Astrocyte (in vitro differentiated cells and primary cell): ENCODE measurements at places on chromosomes 12 and 14. TPM values are rescaled to one million over a fixed set of nuclear protein-coding genes. Genes with fewer than 3 reads are reported as not detected.

DNA sequence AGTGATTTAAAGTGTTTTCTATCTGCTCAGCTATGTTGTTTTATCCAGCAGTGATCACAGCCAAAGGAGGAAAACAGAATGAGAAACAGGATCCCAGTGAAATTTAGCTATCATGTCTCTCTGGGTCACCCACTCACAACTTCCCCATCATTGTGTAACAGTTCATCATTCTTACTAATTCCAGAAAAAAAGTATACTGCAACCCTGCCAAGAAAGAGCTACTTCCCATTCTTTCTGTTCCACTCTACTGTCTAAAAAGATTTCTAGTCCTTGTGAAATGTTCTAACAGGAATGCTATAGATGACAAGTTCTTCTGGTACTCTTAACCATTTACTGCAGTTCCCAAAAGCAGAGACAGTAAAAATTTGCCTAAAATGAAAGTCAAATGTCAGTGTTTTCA lies 39.2 kb upstream of the CD163 start:
- DNase-seq = no peak

GRCh38 chr14:100275214-100275613 lies 31.0 kb downstream of the SLC25A29 start:
- no peak for DNase-seq

- DNase-seq = no peak
These were observed 87.2 kb upstream of the CDKN3 start for GRCh38 chr14:54309615-54310014.

The PROX2 gene
- total RNA-seq = not detected in 2 replicates

DNA sequence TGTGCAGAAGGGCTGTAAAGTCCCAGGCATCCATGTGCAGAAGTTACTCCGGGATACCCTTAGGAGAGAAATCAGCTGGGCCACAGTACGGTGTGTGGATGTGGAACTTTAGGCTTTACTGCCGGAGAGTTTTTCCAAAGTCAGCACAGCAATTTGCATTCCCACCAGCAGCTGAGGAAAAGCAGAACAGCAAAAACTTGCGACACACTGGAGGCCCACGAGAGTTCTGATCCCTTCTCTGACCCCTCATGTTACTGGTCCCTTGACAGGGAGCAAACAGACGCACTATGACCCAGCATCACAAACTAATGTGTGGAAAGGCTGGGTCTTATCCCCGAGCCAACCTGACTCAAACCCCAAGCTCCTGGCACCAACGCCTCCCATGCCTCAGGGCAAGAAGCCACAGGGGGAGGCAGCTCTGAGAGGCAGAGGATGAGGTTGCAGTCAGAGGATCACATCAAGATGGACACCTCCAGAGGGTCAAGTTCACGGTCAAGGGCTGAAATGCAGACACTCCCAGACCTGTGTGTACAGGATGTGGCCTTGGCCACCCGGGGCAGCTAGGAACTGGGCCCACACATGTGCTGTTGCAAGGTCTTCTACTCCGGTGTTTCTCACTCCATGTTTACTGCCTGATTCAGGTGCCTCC lies 38.6 kb downstream of the CCDC88C start:
- no peak for DNase-seq

The TAS2R7 gene
- total RNA-seq = not detected in 2 replicates

The JKAMP gene
- 68.8 and 74.6 TPM in 2 replicates for total RNA-seq

- DNase-seq = peak; percentile 14
These were observed 7.6 kb upstream of the BRMS1L start for GRCh38 chr14:35818346-35819115.

- no peak for DNase-seq
These were observed 14.4 kb upstream of the FIGNL2 start for GRCh38 chr12:51862947-51863346.

GRCh38 chr12:40142001-40142744 lies 36.3 kb upstream of the SLC2A13 start:
- no peak for DNase-seq

The KIF26A gene
- total RNA-seq = 1.4 TPM in 2 replicates

The CLBA1 gene
- total RNA-seq = 6.3 and 7.2 TPM in 2 replicates

The DAAM1 gene
- total RNA-seq = 38.0 and 44.8 TPM in 2 replicates

GRCh38 chr14:32382704-32383103 lies 53.6 kb downstream of the AKAP6 start:
- DNase-seq = no peak

- DNase-seq = no peak
These were observed 21.1 kb downstream of the PLEKHG3 start for GRCh38 chr14:64725261-64725815.

The NINJ2 gene
- not detected in 2 replicates for total RNA-seq

The DHRS2 gene
- total RNA-seq = 1.1 and 2.1 TPM in 2 replicates

DNA sequence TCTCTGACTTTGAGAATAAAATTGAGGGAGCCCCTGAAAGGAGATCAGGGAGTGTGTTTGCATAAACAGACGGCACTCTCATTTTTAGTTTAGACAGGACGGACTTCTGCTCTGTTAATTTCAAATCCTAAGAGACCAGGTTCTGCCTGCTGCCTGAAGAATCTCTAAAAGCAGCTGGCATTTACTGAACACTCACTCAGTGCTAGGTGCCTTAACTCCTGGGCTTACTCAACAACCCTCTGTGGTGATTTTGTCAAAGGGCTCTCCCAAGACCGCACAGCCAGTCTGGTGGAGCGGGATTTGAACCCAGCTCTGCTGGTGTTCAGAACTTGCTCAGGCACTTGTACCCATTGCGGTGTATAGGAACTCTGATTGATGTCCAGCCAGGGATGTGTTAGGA lies 2.2 kb downstream of the ORAI1 start:
- DNase-seq = no peak

DNA sequence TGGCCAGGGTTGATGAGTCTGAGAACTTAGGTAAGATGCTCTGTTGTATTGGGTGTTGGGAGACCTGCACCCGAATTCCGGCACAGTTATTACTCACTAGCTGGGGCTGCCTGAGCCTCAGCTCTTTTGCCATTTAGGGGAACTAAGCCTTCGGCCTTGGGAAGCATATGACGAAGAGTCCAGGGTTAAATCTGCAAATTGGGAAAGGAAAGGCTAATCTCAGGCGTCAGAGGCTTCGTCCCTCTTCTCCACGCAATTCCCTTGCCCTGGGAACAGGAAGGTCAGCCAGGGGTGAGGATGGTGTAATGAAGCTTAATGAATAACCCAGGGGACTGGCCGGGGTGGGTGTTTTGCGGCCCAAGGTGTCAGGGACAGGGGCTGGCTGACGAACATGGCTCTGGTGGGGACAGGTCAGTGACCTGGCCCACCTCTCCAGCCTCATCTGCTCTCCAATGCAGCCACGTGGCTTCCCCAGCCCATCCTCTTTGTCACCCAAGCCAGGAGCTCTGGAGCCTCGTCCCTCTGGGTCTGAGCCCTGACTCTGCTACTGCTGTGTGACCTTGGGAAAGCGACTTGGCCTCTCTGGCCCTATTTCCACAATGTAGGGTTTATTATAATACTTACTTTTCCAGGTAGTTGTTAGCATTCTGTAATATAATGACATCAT lies 3.8 kb upstream of the SDSL start:
- DNase-seq = no peak

DNA sequence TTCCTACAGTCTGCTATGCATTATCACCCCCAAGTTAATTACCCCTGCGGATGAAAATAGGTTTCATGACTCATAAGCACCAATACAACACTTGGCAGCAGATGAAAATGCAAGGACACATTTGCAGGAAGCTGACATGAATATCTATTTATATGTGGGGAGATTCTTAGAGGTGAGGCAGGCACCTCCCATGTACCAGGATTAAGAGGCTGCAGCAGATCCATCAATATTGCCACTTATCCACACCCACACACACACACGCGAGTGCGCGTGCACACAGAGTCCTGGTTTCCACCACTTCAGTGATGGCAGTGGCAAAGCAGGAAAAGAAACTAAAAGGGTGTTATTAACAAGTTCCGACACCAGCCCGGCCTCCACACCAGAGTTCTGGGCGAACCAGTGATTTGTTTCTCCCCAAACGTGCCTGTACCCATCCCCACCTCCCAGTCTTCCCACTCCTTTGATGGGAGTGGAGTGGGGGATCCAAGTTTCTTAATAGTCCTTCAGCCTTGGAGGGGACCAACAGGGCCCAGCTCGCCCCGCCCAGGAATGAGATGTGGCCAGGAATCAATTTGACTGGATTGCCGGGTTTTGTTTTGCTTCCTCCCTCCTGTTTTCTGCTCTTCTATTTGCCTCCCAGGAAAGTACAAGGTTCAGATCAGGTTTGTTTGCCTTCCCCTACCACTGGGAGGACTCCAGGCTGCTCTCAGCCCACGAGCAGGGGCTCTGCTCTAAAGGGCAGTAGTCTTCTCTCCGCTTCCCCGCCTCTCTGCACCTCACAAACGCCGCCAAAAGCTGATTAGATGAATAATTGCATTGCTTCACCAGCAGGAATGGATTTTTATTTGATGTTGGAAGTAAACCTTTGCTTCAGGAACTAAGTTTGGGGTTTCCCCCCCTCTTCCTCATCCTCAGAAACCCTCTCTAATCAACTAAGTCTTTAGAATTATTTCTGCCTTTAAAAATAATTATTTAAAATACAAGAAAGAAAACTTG lies 5.2 kb downstream of the IRF2BPL start:
- peak; percentile 64 for DNase-seq

DNA sequence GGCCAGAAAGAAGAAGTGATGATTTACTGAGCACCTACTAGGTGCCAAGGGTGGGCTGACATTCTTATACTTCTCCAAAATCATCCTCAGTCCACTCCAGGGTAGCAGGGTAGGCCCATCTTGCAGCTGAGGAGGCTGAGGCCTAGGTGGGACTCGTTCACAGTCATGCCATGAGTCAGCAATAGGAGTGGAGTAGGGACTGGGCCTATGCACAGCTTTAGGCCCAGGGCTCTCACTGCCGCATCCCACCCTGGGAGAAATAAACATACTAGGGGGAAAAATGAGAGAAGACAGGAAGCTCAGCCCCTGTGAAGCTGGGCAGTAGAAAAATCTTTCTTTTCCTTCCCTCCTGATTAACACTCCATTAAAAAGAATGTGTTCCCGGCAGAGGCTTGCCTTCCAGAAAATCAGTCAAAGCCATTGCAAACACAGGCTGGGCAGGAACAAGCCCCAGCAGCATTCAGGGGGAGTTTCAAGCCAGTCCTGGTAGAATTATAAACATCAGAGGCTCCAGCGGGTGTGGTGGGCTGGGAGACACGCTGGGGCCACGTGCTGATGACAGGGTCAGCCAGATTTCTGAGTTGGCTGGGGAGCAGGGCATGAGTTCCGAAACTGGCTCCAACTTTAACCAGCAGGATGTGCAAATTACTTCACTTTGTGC lies 1.8 kb downstream of the HSPB8 start:
- DNase-seq = peak; percentile 71

DNA sequence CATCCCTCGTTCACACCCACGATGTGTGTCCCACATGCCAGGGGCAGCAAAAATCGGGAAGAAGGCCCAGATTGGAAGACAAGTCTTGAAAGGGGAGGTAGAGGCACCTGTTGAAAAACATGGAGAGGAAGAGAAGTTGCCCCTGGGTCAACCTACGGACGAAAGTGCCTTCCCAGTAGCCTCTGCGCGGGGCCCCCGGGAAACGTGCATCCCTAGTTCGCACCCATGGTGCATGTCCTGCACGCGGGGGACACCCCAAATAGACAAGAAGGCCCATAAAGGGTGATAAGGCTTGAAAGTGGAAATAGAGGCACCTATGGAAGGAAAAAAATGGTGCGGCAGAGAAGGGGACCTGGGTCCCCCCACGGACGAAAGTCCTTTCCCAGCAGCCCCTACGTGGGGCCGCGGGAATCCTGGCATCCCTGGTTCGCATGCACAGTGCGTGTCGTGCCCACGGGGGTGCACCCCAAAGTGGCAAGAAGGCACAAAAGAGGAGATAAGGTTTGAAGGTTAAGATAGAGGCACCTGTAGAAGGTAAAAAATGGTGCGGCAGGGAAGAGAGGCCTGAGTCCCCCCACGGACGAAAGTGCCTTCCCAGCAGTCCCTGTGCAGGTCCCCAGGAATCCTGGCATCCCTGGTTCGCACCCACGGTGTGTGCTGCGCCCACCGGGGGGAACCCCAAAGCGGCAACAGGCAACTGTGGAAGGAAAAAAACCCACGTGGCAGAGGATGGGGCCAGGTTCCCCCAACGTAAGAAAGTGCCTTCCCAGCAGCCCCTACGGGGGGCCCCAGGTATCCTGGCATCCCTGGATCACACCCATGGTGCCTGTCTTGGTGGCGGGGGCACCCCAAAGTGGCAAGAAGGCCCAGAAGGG lies 278.3 kb downstream of the ALG10 start:
- DNase-seq = no peak

- DNase-seq = no peak
These were observed 20.7 kb upstream of the TEX22 start for GRCh38 chr14:105377555-105378182.

DNA sequence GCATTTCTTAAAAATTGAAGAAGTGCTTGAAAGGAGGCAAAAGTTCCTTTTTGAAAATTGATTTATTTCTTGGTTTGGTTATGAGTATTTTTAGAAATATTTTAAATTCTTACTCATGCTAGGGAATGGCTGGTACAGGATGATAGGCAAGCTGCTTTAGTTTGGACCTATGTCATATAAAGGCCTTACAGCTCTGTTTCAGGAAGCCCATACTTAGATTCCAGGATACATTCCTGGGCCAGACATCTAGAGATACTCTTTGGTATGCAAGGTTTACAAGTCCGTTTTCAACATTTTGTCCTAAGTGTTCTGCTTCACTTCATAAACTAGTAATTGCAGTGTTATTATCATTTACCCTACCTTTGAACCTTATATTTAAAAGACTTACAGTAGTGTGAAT lies 186.8 kb downstream of the FUT8 start:
- DNase-seq = peak; percentile 63

The ACRBP gene
- total RNA-seq = 0.54 and 0.60 TPM in 2 replicates

GRCh38 chr12:80129895-80130530 lies 30.7 kb downstream of the OTOGL start:
- peak; percentile 81 for DNase-seq

The ACTR10 gene
- 92.5 and 98.7 TPM in 2 replicates for total RNA-seq

- DNase-seq = no peak
These were observed 30.8 kb downstream of the COA8 start for GRCh38 chr14:103593577-103593976.
